GM12878 (cell line): ENCODE measurements at places on chromosomes 16 and 17.

- DNase-seq, result no peak
These were observed 1.7 kb downstream of the ATP2C2 start for GRCh38 chr16:84369938-84370627.

- no peak for DNase-seq
These were observed 118.2 kb upstream of the SMURF2 start for GRCh38 chr17:64780096-64781013.

DNA sequence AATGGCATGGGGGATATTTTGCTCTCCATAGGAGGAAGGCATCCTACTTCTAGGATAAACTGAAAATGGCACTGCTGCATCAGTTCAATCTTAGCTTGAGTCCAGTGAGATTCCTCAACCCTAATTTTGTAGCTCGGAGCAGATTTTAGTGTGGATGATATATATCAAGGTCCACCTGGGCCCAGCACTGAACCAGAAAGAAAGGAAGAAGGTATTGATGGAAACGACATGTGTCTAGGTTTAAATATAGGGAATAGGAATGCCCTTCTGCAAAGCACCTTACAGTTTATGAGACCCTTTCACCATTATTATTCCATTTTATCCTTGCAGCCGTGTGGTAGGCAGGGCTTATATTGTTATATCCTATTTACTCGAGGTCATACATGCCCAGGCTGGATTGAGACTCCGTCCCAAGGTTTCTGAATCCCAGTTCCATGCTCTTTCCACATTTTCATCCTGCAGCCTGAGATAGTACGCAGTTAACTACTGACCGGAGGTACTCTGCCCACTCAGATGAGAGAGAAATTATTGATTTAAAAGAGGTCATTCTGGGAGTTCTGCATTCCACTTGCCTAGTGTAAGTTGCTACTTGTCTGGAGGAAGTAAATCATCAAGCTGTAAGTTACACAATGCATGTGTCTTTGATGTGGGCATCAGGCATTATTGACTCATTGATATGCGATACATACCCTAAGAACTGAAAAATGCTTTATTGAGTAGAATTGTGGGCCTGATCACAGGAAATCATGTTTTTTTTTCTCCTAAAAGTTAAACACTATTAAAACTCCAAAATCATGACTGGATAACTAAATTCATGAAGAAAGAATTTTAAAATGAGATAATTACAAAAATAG lies 10.1 kb downstream of the KRT39 start:
- DNase-seq, result no peak

- DNase-seq, result no peak
These were observed 10.6 kb upstream of the NUDT16L1 start for GRCh38 chr16:4682616-4683254.

DNA sequence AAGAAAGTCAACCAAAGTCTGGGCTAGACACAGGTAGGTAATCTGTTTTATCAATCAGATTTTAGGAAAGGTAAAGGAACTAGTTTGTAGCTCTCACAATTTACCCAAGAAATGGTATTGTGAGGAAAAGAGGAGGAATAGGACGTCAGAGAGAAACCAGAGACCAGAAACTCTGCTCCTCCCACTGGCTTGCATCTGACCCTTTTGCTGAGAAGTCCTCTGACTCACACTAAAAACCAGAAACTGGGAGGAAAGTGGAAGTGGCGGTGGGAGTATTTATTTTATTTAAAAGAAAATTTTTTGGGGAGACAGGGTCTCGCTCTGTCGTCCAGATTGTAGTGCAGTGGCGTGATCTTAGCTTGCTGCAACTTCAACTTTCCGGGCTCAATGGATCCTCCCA lies 38.0 kb upstream of the MNT start:
- DNase-seq, result no peak

- DNase-seq, result no peak
These were observed 4.9 kb downstream of the SHISA9 start for GRCh38 chr16:12906271-12906670.

- no peak for DNase-seq
These were observed 41.8 kb downstream of the TEKT5 start for GRCh38 chr16:10652730-10653590.

- DNase-seq, result no peak
These were observed 46.1 kb downstream of the CHD9 start for GRCh38 chr16:53100889-53101288.

- DNase-seq, result no peak
These were observed 35.9 kb downstream of the CBFA2T3 start for GRCh38 chr16:88940862-88941817.

DNA sequence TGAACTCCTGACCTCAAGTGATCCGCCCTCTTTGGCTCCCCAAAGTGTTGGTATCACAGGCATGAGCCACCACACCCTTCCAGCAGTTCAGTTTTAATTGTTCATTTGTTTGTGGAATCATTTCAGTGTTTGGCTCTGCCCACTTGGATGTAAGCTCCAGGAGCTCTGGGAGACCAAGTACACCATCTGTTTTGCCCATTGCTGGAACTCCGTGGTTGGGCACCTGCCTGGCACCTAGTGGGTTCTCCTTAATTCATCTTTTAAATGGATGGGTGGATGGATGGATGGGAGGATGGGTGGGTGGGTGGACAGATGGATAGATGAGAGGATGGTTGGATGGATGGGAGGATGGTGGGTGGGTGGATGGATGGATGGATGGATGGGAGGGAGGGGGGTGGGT lies 953 bp upstream of the NECAB2 start:
- DNase-seq, result no peak

GRCh38 chr16:27899736-27900135 lies 163.8 kb downstream of the GSG1L start:
- DNase-seq, result no peak

GRCh38 chr16:1425616-1426370 lies 5.1 kb upstream of the PERCC1 start:
- DNase-seq, result no peak

DNA sequence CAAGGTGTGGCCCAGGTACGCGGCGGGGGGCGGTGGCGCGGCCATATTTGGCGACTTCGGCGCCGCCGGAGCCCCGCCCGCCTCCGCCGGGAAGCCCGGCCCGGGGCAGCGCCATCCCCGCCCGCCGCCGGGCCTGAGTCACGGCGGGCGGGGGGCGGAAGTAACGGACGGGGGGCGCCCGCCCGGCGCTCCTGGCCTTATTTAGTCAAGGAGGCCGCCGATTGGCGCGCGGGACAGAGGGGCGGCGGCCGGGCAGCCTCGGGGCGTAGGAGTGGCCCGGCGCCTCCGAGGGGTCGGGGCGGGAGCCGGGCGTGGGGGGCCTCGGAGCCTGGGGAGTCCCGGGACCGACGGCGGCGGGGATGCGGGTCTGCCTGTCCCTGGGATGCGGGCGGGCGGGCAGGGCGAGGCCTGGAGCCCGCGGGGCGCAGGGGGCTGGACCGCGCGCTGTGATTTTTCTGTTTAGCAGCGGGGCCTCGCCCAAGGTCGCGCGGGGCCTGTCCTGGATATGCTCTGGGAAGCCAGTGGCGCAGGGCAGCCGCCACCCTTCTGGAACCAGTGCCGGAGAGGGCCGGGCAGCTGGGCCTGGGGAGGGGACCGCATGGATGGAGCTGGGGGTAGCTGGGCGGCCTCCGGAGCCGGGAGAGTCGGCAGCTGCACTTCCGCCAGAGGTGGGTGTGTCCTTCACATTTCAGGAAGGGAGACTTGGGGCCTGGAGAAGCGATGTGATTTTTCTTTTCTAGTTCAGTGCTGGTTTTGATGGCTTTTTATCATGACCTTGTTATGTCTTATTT lies 2.3 kb upstream of the ACTG1 start:
- no peak for DNase-seq

DNA sequence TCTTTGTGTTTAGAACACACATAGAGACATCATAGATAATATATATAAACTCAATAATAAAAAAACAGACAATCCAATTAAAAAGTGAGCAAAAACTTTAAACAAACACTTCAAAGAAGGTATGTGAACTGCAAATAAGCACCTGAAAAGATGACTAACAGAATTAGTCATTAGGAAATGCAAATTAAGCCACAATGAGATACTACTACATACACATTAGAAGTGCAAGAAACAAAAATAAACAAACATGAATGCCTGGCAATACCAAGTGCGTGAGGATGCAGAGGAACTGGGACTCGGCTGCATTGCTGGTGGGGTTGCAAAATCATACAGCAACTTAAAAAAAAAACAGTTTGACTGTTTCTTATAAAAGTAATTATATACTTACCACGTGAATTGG lies 799.0 kb downstream of the KCNJ2 start:
- DNase-seq, result no peak

- no peak for DNase-seq
These were observed 13.9 kb downstream of the USP7 start for GRCh38 chr16:8949536-8950418.

DNA sequence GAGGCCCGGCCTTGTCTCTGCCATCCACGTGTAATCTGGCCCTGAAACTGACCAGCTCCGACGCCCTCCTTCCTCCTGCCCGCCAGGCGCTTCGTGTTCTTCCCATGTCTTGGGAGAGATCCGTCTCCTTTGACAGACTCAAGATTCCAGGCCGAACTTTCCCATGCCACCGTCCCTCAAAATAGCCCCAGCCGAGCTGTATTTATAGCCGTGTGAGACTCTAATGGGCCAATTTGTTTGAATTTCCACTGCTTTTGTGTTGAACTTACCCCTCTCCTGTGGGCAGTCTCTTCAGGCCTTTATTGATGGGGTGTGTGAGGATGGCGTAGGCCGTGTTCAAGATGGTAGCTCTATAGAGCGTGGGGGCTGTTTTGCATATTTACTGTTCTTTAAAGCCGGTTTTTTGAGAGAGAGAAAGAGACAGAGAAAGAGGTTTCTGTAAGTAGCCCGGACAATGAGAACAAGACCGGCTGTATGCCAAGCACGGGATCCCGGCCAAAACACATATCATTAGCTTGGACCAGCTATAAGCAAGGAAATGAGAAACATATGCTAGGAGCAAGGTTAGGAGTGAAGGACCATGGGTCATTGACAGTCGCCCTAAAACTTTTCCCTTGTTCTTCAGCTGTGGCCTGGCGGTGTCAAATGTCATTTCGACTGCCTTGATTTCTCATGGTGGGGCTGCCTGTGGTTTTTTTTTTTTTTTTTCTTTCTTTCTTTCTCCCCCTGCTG lies 124.5 kb upstream of the ZFHX3 start:
- DNase-seq, result no peak

DNA sequence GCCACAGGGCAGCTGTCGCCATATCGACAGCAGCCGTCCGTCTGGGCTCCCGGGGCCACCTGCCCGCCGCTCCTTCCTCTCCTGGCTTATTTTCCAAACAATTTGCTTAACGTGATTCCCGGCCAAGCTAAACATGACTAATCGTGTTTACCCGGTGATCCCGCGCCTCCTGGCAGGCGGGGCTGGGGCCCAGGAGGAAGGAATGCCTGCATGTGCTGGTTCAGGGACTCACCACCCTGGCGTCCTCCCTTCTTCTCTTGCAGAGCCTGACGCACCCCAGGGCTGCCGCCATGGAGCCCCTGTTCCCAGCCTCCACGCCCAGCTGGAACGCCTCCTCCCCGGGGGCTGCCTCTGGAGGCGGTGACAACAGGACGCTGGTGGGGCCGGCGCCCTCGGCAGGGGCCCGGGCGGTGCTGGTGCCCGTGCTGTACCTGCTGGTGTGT lies 6.1 kb downstream of the SSTR5 start:
- no peak for DNase-seq

DNA sequence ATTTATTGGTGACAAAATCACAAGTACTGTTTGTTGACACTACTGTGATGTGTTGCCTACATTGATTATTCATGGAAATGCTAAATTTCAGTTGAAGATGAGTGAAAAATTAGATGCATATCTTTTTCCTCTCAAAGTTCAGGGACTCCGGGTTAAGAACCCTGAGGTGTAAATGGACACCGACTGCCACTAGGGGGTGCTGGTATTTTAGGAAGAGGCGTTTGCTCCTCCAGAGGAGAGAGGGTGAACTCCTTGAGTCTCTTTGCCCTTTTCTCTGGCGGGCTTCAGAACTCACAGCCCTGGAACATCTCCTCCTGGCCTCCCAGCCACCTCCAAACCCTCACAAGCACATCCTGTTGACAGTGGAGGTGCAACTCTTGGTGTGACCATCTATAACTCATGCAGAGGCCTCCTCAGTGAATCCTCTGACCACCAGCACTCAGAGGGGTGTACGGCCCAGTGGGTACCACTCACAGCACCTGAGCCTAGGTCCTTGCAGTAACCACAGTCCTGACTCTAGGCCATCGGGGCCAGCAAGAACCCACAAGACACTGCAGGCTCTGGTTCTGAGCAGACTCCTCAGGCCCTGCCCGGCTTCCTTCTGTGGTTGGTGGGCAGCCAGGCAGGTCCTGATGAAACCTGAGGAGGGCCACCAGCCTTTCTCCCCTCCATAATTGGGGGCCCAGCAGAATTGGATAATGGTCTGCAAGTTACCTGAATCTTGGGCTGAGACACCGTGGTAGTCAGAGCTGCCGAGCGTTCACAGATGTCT lies 26.2 kb upstream of the PIK3R5 start:
- no peak for DNase-seq

GRCh38 chr17:9479964-9480363 lies 95.7 kb downstream of the STX8 start:
- no peak for DNase-seq

- no peak for DNase-seq
These were observed 132.4 kb downstream of the PRKCB start for GRCh38 chr16:23968176-23968575.

DNA sequence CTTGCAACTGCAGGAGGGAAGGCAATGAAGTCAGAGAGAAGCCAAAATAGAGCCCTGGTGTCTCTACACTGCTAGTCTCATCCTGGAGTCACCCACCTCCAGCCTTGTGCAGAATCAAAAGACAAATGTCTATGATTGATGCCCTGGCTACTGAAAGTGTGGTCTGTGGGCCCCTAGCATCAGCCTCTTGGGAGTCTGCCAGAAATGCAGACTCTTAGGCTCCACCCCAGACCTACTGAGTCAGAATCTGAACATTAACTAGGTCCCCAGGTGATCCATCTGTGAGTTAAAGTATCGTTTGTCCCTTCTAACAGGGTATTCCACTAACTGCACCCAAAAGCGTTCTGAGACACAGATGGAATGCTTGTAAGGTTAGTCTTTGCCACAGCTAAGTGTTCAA lies 21.2 kb downstream of the EARS2 start:
- DNase-seq, result no peak

DNA sequence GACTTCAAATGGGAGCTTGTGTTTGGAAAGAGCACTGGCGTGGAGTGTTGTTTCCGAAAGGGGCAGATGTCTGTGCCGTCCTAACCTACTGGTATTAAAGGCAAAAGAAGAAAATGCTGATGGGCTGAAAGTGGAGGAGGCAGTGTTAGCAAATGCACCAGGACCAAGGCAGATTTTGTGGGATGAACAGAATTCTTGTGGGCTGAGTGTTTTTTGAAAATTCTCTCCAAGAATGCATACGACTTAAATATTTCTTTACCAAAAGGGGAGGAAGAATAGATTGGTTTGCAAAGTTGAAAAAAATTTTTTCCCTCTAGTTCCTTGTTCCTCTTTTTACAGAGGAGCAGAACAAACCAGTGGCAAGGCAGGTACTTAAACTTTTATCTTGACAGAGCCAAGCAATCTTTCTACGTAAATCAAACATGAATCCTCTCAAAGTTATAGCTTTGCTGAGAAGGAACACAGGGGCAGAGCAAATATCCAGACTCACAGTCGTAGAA lies 16.8 kb downstream of the MARCHF10 start:
- DNase-seq, result no peak

- no peak for DNase-seq
These were observed 53.7 kb downstream of the SNX20 start for GRCh38 chr16:50627419-50627818.
